ENCODE measurements at places on chromosomes 16 and 17. TPM values are rescaled to one million over a fixed set of nuclear protein-coding genes. Genes with fewer than 3 reads are reported as not detected.

Gene KRT12
- not detected for polyA plus RNA-seq

Gene RASL10B
- not detected for polyA plus RNA-seq

Gene TBC1D26
- not detected for polyA plus RNA-seq

Gene AGRP
- not detected for polyA plus RNA-seq

Gene PMFBP1
- polyA plus RNA-seq = 0.11 TPM

Gene ASPHD1
- polyA plus RNA-seq = not detected

Gene NAGS
- polyA plus RNA-seq = 0.64 TPM

Gene ITGAX
- polyA plus RNA-seq = 6.2 TPM

Gene SLFN14
- not detected for polyA plus RNA-seq

Gene FBXO39
- polyA plus RNA-seq = not detected

Gene C16orf89
- polyA plus RNA-seq = not detected

Gene MEIOC
- polyA plus RNA-seq = 0.18 TPM

Gene KRT40
- not detected for polyA plus RNA-seq

Gene PYY
- polyA plus RNA-seq = not detected

Gene KCTD19
- not detected for polyA plus RNA-seq

Gene CCL7
- polyA plus RNA-seq = not detected

Gene TMC5
- polyA plus RNA-seq = not detected

Gene KRTAP2-3
- not detected for polyA plus RNA-seq

Gene NDUFAB1
- 170 TPM for polyA plus RNA-seq

Gene CDH13
- 0.23 TPM for polyA plus RNA-seq

Gene ORMDL3
- polyA plus RNA-seq = 182 TPM

Gene SNAI3
- polyA plus RNA-seq = 12.3 TPM

Gene CNTNAP1
- 1.1 TPM for polyA plus RNA-seq

Gene SLC5A2
- polyA plus RNA-seq = 0.94 TPM

Gene OR2C1
- polyA plus RNA-seq = not detected

Gene CFAP119
- polyA plus RNA-seq = 0.63 TPM

Gene LRRC37A
- polyA plus RNA-seq = 1.3 TPM

Gene TEKT3
- not detected for polyA plus RNA-seq

Gene CD300LB
- polyA plus RNA-seq = not detected

Gene RPRML
- 0.28 TPM for polyA plus RNA-seq

Gene NACA2
- not detected for polyA plus RNA-seq

Gene GUCY2D
- 0.18 TPM for polyA plus RNA-seq

Gene SLC5A11
- 0.13 TPM for polyA plus RNA-seq

Gene C17orf78
- polyA plus RNA-seq = not detected

Gene JPT2
- polyA plus RNA-seq = 10.8 TPM
